ENCODE measurements at places on chromosomes 16 and 17. TPM values are rescaled to one million over a fixed set of nuclear protein-coding genes. Genes with fewer than 3 reads are reported as not detected.
A peak's percentile ranks its signal among the peaks of the same experiment; 100 is the strongest.

- H3K27ac ChIP-seq = no peak overlapping the region
- no peak overlapping the region for H3K4me3 ChIP-seq
- H3K27me3 ChIP-seq = no peaks in the 10 kb centered on the region
- peaks cover 44% of the 10 kb centered on the region for H3K36me3 ChIP-seq
Observed at GRCh38 chr16:11682655-11683096, 14.4 kb downstream of the SNN start.

The MPV17L gene
- total RNA-seq = 1.3 TPM

DNA sequence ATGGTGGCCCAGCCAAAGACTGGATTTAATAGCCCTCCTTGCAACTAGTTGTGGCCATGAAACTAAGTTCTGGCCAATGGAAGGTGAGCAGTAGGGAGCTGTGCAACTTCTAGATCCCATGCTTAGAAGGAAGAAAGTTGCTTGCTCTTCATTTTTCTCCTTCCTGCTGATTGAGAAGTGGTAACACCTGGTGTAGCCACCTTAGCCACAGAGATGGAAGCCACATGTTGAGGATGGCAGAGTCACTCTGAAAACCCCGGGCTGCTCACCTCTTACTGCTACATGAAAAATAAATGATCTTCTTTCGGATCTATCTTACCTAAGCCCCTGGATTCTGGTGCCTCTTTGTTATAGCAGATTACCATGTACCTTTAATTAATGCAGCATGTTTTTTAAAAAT, 10.3 kb upstream of the ATP5MC1 start:
- no peak overlapping the region for H3K27ac ChIP-seq
- no peaks in the 10 kb centered on the region for H3K4me1 ChIP-seq
- no peaks in the 10 kb centered on the region for H3K27me3 ChIP-seq
- H3K4me3 ChIP-seq = no peak overlapping the region
- DNase-seq = no peak
- no peaks in the 10 kb centered on the region for H3K36me3 ChIP-seq

- H3K4me3 ChIP-seq = no peak overlapping the region
- H3K4me1 ChIP-seq = no peaks in the 10 kb centered on the region
- H3K27ac ChIP-seq = no peak overlapping the region
- no peaks in the 10 kb centered on the region for H3K27me3 ChIP-seq
- peaks cover 4% of the 10 kb centered on the region for H3K36me3 ChIP-seq
Observed at GRCh38 chr17:32672711-32673110, 185.9 kb downstream of the CDK5R1 start.

- no peaks in the 10 kb centered on the region for H3K27me3 ChIP-seq
- no peak overlapping the region for H3K4me3 ChIP-seq
- H3K4me1 ChIP-seq = no peaks in the 10 kb centered on the region
- no peak overlapping the region for H3K27ac ChIP-seq
- DNase-seq = peak; percentile 94
Observed at GRCh38 chr17:50550661-50551432, 3.9 kb downstream of the SPATA20 start.
